ENCODE measurements at places on chromosomes 2 and 18.

- no peak for DNase-seq
These were observed 287.4 kb downstream of the PRKCE start for GRCh38 chr2:45938649-45939511.

GRCh38 chr2:216066230-216066629 is 15.4 kb downstream of the PECR start:
- DNase-seq = no peak

GRCh38 chr2:69062307-69062962 is 49.5 kb downstream of the ANTXR1 start:
- DNase-seq = no peak

DNA sequence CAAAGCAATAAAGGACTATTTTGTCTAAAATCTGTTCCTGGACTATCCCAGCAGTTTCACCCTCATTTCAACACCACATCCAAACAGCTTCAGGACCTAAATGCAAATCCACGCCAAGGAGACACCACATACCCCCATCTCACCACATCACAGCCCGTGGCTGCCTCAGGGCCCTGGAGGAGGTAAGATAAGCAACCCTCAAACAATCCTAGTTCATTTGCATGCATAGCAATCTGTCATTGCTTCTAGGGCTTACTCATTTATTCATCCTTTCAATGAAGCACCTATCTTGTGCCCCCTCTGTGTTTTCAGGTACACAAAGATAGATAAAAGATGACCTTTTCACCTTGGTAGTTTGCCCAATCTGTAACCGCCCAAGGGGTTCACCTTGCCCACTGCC is 86.5 kb downstream of the VSNL1 start:
- no peak for DNase-seq

GRCh38 chr18:5142859-5143258 is 54.2 kb downstream of the AKAIN1 start:
- DNase-seq = no peak

GRCh38 chr2:16728351-16729136 is 62.9 kb upstream of the CYRIA start:
- no peak for DNase-seq

DNA sequence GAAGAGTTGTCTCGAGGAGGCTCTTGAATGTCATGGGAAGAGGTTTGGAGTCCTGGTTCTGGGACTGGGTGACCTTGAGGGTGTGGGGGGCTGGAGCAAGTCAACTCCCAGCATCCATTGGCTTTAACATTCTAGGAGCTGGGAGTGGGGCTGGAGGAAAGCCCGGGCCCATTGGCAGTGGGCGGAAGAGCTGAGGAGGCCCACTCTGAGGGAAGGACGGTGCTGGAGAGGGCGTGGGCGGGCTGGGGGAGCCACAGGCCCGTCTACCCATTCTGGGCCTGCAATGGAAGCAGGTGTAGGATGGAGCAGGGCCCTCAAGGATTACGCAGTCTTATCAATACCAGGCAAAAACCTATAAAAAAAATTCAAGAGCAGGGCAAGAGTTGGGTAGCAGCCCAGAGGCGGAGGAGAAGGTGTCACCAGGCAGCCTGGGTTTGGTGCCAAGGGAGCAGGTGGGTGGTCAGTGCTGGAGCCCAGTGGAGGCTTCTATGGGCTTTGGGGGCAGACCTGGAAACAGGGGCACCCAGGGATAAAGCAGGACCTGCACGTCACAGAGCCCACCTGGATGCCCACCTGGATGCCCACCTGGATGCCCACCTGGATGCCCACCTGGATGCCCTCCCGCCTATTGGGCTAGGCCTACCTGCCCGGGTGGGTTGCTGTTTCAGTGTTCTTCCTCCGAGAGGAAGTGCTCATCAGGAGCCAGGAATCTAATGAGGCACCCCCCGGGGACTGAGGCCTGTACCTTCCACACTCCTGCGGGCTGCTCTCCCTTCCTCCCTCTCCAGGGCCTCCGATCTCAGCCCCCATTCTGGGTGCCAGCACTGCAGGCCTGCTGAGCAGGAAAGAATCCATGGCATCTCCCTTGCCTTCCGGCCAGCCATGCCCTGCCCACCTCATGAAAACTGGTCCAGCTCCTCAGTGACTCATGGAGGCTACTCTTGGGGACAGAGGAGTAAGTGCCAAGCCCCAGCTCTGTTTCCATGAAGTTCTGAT is 71.3 kb downstream of the CTIF start:
- no peak for DNase-seq

Data from effector CD8-positive, alpha-beta T cell (primary cell).